ENCODE measurements at places on chromosomes 3 and 15.

DNA sequence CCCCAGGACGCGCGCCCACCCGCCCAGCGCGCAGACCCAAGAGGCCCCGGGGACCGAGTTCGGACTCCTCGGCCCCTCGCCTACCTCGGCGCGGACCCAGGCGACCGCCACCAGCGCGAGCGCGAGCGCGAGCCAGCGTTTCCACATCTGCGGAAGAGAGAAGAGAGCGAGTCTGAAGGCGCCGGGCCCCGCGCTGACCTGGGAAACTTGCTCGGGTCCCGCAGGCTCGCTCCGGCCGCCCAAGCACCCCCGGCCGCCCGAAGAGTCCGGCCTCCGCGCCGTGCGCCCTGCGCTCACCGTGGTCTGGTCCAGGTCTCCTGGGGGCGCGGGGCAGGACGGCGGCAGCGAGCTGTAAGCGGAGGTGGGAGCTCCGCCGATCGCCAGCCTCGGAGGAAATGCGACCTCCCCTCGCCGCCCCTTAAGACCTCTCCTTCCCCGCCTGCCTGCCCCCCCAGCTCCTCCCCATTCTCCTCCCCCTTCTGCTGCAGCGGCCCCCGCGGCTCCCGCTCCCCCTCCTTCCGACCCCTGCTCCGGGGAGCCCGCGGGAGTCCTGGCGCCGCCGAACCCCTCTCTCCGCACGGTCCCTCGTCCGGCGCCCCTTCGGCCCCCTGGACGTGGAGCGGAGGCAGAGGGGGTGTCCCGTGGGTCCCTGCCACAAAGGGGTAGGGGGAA lies at the start of gene FSTL1:
Gene FSTL1 (minus strand): TSS at position 393 of the 672 bp plus-strand sequence. CDS start 246 bp downstream, at position 147.
- DNase-seq = peak; percentile 36

GRCh38 chr15:61879219-61879618 lies 181.0 kb downstream of the VPS13C start:
- no peak for DNase-seq

DNA sequence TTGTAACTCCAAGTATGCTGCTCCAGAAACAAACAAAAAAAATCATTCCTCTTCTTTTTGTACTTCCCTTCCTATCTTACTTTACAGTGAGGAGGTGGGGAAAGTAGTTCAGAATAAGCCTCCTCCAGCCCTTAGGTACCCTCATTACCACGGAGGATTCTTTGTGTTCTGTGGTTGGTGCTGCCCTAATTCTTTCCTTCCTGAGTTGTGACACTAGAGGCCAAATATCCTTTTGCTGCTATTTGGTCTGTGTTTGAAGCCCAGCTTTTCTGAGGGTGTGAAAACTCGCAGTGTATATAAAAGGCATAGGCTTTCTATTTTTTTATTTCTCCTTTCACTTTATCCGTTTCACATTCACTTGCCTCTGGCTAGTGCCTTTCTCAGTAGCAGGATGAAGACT lies 98.2 kb downstream of the HHLA2 start:
- DNase-seq = no peak

- no peak for DNase-seq
These were observed 240.9 kb upstream of the CADM2 start for GRCh38 chr3:84717894-84718293.

GRCh38 chr3:167940241-167940640 lies 155.5 kb downstream of the GOLIM4 start:
- no peak for DNase-seq

DNA sequence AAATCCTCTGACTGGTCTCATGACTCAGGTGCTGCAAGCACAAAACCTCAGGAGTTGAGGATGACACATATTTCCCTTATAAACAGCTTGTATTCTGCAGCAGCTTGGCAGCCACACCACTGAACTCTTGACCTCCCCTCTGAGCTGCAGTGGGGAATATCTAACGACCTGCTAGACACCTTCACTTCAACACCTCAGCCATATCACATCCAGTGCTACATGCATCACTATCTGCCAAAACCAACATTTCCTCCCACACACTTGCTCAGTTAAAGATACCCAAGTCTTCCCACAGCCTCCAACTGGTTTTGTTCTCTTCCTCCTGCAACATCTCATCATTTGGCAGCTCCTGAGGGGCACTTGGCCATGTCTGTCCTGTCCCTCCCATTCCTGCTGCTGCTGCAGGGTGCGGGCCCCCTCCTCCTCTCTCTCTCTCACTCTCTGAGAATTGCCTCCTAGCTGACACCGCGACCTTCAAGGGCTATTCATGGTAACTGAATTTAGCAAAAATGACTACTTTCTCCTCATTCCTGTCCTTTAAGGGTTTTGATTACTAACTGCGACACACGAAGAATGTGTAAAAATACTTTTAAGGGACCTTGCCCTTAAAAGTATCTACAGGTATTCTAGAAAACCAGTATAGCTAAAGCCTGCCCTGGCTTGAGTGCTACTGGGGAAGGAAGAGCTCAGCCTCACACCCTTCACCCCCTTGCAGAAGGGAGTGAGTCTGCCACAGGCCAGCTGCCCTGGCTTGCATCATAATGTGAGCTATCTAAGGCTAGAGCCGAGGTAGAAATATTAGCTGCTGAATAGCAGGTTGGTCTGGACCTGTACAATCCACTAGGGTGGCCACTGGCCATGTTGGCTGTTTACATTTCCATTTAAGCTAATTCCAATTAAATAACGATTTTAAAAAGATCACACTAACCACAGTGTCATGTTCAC lies 5.0 kb upstream of the CCR9 start:
- peak; percentile 54 for DNase-seq

- DNase-seq = peak; percentile 48
These were observed 47.5 kb upstream of the LIMD1 start for GRCh38 chr3:45546716-45547701.

DNA sequence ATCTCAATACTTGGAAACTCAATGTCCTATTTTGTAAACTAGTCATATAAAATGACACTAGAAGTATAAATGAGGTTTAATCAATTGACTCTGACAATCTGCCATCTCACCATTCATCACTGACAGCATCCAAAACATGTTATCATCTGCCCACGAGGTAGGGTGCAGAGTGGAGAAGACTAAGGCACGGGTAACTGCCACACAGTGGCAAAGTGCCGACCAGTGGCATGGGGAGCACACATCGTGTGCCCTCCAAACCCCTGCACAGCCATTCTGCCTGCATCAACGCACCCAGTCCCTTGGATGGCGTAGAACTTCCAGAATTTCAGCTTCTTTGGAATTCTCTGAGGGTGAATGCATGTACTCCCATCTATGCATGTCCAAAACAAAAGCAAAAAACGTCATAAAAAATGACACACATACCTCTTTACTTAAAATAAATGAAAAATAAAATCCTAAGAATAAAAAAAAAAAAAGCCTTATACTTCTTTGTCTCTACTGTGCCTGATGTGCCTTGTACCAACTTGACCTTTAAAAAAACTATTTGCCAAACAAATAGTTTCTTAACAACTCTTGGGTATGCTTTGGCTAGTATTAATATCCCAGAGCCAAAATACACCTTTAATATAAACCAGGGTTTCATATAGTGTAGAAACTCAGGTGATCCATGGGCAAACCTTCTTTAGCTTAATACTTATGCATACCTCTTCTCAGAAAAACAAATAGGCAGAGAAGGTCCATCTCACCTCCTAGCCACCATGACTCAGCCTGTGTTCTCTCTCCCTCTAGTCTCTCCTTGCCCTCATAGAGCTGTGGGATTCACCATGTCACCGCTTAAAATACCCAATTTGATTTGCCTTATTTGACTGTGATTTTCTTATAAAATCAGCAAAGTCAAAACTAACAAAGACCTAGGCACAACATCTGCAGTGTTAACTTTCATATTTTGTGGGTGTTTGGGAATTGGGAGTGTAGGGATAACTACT lies 12.7 kb downstream of the CPOX start:
- DNase-seq = no peak

DNA sequence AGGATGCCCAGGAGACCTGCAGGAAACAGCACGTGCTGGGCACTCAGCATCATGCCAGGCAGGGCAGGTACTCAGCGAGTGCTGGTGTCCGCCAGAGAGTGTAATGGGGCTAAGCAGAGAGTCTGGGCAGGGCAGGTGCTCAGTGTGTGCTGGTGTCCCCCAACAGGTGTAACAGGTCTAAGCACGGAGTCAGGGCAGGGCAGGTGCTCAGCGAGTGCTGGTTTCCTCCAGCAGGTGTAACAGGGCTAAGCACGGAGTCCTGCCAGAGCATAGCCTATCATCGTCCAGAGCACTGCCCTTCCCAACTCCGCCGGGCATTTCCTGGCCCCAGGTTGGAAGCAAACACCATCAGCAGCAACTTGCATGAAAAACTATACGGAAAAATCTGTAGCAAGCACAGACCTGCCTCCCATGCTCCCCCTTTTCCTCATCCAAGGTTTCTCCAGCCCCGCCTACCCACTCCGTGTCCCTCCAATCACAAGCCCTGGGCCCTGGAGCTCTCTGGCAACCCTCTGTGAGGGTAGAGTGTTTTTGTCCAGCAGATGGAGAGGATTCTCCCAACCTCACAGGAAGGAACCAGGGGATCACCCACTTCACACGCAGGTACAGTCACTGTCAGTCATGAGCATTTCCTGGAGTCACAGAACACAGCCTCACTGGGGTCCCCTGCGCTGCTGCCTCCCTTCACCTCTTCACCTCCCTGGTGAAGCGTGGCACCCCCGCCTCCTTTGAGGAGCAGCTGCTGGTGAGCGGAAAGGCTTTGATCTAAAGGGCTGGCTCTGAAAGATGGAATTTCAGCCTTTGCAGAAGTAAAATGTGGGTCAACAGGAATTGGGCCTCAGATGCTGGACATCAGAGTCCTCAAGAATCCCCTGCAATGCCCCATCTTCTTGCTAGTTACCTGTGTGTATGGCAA lies 302.5 kb downstream of the OCA2 start:
- DNase-seq = no peak

- DNase-seq = no peak
These were observed 93.8 kb upstream of the UBE2E1 start for GRCh38 chr3:23711916-23712494.

DNA sequence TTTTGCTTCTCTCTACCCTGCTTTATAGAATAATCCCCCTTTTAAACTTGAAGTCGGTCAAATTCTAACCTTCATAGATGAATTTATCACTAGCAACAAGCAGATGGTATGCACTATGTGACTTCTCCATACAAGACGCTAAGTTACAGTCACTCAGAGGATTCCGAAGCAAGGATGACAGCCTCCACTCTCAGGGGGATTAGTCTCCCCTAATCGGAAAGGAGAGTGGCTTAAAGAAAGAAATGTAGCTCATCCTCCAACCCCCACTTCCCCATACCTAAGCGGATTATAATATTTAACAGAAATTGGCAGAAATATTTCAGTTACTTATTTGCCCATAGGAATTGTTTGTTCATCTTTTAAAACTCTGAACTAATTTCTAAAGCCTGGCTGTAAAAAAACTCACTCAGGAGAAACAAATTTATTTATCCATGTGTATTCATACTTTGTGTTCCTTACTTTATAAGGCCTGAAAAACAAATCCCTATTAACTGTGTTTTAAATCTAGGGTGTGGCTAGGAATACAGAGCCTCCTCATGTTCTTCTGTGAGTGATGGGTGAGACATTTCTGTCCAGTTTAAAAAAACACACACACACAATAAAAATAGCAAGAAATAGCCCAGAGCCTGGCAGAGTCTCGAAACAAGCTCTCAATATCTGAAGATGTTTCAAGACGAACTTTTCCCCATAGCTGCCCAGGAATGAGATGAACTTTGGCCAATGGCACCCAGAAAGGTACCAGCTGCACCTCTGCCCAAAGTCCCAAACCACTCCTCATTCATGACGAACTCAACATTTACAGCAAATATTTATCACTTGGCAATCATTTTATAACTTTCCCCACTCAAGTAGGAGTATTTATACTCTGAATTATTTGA lies 18.7 kb downstream of the SIAH2 start:
- no peak for DNase-seq

DNA sequence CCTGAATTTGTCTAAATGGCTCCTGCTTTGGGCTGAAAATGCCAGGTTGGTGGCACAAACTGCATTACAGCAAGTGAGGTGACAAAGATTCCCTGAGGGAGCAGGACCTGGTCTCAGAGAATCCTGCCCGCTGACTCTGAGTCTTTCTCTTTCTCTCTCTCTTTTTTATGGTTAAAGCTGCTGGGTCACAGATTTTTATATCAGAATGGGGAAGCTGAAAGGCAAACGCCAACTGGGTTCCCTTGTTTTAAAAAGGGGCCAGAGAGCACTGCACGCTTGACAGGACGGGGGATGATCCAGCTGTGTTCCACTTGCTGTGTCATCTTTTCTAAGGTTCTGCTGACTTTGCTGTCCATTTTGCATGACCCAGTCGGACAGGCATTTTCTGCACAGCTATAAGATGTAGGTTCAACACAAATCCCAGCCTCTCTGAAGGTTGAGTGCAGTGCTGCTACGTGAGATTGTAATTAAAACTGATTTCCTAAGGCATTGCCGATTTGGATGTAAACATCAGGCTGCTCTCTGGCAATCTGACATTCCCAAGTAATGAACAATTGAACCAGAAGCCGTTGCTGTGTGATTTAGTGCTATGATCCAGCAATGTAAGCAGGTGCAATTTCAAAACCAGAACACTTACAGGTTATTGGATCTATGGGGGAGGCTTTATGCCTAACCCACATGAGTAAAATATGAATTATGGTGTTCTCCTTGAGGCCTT lies 25.8 kb downstream of the ARHGEF3 start:
- DNase-seq = no peak

DNA sequence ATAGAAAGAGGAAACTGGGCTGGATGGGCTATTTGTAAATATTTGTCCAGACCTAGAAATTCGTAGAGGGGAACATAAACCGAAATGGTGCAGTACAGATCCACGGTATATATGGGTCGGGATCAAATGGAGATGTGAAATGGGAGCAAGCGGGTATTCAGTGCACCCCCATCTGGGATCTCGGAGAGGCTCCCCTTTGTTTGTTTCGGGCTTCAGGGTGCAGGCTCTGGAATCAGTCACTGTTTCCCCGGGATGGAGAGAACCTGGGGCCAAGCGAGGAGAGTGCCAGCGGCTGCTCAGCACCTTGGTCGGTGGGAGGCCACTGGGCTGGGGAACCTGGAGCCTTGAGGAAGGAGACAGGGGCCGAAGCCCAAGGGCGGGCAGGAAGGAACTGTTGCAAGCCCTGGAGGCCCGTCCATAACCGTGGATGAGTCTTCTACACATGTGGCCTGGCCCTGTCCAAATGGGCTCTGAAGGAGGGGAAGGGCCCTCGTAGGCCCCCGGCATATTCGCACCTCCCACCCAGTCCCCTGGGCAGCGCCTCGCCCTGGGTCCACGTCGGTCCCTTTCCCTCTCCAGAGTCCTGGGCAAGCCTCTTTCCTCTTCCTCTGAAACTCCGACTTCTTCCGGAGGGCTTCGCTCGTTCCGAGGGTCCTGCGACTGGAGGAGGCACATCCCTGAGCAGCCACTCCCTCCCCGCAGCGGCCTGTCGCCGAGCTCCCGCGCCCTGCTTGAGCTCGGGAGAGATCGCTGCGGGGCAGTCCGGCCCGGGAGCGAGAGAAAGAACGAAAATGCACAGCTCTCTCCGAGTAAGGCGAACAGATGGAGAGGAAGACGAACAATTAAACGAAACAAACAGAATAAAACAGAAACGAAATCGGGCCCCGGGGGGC lies 3.0 kb downstream of the ISL2 start:
- no peak for DNase-seq

- DNase-seq = no peak
These were observed 109.2 kb upstream of the TPM1 start for GRCh38 chr15:62933386-62933785.

GRCh38 chr15:99452728-99453636 lies 112.8 kb upstream of the MEF2A start:
- DNase-seq = peak; percentile 62

GRCh38 chr3:30871720-30872119 lies 22.7 kb downstream of the GADL1 start:
- DNase-seq = no peak

All from RPMI8226 (cell line).